ENCODE measurements at places on chromosomes 12 and 14. TPM values are rescaled to one million over a fixed set of nuclear protein-coding genes. Genes with fewer than 3 reads are reported as not detected.

DNA sequence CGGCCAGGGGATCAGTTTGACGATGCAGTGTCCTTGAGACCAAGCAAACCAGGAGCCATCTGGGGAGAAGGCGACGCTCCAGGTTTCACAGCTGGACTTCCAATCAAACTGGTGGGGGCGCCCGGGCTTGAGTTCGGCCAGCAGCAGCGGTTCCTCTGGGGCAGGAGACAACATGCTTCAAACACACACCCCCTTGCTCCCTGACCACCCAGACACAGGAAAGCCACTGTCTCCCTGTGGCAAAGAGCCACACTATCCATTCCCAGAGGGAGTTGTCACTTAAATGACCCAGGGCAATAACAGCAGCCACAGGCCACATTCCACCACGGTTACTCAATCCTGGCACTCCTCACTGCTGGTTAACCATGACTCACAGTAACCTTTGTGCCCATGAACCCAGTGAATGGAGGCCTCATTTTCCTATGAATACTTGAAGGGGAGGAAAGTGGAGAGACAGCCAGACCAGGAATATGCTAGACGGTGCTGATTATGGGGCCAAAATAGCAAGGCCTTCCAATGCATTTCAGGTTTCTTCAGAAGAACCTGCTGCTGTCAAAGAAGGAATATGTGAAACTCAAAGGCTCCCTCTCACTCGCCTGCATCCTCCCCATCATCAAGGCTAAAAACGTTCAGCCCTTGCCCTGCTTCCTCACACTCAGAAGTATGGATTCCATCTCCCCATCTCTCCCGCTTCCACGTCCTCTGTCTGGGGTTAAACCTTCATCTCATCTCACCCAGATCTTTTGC, 8.5 kb downstream of the WSB2 start:
- peak; percentile 76 for DNase-seq

DNA sequence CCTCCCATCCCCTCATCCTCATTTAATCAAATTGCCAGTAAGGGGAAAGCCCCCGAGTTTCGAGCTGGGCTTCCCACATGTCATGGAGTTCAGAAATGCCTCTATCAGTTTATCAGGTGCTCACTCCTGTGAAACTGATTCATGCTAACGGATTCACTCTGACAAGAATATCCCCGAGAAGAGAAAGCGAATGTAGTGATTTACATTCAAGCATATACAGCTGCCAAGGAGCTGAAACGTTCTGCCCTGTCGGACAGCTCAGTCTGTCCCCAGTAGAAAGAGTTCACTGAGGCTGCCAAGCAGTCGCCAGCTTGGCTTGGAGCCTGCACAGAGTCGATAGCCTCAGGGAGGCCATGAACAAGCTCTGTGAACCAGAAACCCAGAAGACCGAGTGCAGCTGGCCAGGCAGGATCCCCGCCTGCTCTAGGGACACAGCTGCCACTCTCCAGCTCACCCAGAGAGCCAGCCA, 88.4 kb downstream of the TMCC3 start:
- DNase-seq, result no peak

GRCh38 chr12:41802803-41803202, 341.9 kb downstream of the GXYLT1 start:
- no peak for DNase-seq

GRCh38 chr12:5783289-5783920, 161.7 kb downstream of the ANO2 start:
- no peak for DNase-seq

GRCh38 chr12:106037524-106038298, 101.0 kb downstream of the NUAK1 start:
- DNase-seq, result no peak

- no peak for DNase-seq
These were observed 1.5 kb downstream of the MAP4K5 start for GRCh38 chr14:50530794-50531365.

GRCh38 chr14:69699748-69700303, 67.1 kb upstream of the SRSF5 start:
- no peak for DNase-seq

GRCh38 chr14:51566831-51567582, 84.7 kb upstream of the FRMD6 start:
- DNase-seq, result no peak

DNA sequence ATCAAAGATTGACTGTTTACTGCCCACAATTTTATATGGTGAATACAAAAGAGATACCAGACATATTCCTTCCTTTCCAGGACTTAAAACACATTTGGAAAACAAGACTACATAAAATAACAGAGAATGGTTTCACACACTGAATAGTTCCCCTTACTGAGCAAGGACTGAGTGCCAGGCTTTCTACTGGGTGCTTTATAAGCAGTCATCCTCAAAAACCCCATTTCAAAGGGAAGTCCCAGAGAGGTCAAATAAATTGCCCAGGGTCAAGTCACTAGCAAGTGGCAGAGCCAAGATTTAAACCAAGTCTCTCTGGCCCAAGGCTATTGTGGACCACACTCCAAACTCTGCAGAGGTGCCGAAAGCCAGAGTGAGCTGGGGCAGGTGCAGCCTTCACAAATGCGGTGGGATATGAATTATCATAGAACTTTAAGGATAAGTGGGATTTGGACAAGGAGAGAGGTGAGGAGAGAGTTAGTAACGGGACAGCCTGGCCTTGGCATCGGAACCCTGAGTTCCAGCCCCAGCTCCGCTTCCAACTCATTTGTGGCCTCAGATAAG, 9.1 kb upstream of the RPAP3 start:
- no peak for DNase-seq

GRCh38 chr12:81077686-81078441, at the start of gene ACSS3:
Gene ACSS3 (plus strand): TSS chr12:81078079. CDS start chr12:81078121, 42 bp downstream.
- peak; percentile 80 for DNase-seq

GRCh38 chr12:53048780-53049401, 974 bp upstream of the TNS2 start:
- DNase-seq, result peak; percentile 88

DNA sequence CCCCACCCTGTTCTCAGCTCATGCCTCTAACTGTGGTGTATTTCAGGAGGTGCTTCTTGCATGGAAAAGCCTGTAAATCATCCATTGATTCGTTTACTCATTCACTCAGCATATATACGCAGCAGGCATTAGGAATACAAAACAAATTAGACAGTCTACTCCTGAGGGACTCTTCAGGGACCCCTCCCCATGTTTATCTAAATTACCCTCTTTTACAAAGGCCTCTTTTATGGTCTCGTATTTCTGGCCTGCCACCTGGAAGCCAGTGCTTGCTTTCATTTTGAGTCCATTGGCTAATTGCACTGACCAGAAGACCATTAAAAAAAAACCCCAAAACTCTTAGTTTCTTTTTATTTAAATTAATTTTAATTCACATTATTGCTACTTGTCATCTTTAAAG, 134.4 kb downstream of the DACT1 start:
- DNase-seq, result no peak

The PGAM5 gene
- total RNA-seq, result 34.1 TPM

The SERPINA6 gene
- total RNA-seq, result not detected

The TDG gene
- 9.7 TPM for total RNA-seq

The IL22 gene
- total RNA-seq, result not detected

The SLC15A4 gene
- 16.3 TPM for total RNA-seq

The OTOGL gene
- 0.38 TPM for total RNA-seq

The NANOG gene
- not detected for total RNA-seq

The MMP17 gene
- 0.73 TPM for total RNA-seq

The CMKLR1 gene
- 10.6 TPM for total RNA-seq

All from Right ventricle myocardium inferior (tissue), 1 donor.